ENCODE measurements at places on chromosomes 13 and 19. TPM values are rescaled to one million over a fixed set of nuclear protein-coding genes. Genes with fewer than 3 reads are reported as not detected.

- no peak for DNase-seq
Observed at GRCh38 chr19:20165971-20166592, 932 bp upstream of the ZNF486 start.

- no peak for DNase-seq
Observed at GRCh38 chr19:16814526-16815100, 14.6 kb upstream of the SIN3B start.

DNA sequence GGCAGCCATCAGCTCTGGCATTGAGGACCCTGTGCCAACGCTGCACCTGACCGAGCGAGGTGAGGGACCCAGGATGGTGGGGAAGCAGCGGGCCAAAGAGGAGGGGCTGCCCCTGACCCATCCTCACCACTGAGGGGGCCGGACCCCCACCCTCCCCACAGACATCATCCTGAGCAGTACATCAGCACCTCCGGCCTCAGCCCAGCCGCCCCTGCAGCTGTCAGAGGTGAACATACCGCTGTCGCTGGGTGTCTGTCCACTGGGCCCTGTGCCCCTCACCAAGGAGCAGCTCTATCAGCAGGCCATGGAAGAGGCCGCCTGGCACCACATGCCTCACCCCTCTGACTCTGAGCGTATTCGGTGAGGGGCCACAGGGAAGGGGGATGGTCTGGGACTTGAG is 7.3 kb downstream of the LENG1 start:
- DNase-seq = no peak

- no peak for DNase-seq
Observed at GRCh38 chr19:16541526-16542044, 652 bp downstream of the CHERP start.

GRCh38 chr19:10228920-10229319 is 2.2 kb downstream of the S1PR2 start:
- DNase-seq = peak; percentile 40

CILP2 gene
- polyA plus RNA-seq = not detected

SCEL gene
- not detected for polyA plus RNA-seq

Data from immature natural killer cell (primary cell).